ENCODE measurements at places on chromosomes 16 and 17. TPM values are rescaled to one million over a fixed set of nuclear protein-coding genes. Genes with fewer than 3 reads are reported as not detected.
A peak's percentile ranks its signal among the peaks of the same experiment; 100 is the strongest.

DNA sequence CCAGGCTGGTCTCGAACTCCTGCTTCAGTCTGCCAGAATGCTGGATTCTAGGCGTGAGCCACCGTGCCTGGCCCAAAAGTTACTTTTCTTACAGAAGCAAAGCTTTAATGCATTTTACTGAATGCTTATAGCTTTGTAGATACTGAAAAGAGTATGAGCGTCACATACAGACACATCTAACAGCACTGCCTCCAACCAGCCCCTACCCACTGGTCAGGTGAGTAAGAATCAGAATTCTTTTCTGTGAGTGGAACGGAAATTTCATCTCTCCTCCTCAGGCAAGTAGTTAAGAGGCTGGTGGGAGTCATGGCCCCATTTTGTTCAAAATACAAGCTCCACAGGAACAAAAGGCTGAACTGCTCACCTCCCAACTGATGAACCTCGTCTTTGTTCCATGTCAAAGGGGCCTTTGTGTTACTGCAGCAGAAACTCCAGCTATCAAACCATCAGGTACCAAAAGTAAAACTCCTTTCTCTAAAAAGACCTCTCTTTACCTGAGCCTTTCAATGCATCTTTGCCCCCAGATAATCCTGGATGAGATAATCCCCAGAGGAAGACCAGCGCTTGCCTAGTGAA is 92.4 kb upstream of the RPH3AL start:
- H3K4me1 ChIP-seq, result no peaks in the 10 kb centered on the region
- H3K4me3 ChIP-seq, result no peak overlapping the region
- DNase-seq, result no peak
- H3K36me3 ChIP-seq, result peaks cover 8% of the 10 kb centered on the region
- no peaks in the 10 kb centered on the region for H3K27me3 ChIP-seq

DNA sequence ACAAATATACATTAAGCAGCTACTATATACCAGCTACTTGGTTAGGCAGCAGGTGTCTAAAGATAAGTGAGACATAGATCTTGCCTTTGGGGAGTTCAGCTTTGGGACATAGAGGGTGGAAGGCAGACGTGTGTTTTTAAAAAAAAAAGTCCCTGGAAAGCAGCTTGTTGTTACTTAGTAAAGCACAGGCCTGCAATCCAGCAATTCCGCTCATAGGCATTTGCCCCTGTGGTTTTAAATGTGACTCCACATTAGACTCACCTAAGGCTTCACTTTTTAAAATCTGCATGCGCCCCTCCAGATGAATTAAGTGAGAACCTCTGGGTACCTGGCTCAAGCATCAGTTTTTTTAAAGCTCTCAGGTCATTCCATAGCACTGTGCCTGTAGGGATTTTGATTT is 7.2 kb upstream of the MLYCD start:
- no peaks in the 10 kb centered on the region for H3K36me3 ChIP-seq
- no peak overlapping the region for H3K4me3 ChIP-seq
- H3K4me1 ChIP-seq, result no peaks in the 10 kb centered on the region
- H3K27ac ChIP-seq, result no peak overlapping the region

- no peak for DNase-seq
- no peaks in the 10 kb centered on the region for H3K36me3 ChIP-seq
- H3K27ac ChIP-seq, result no peak overlapping the region
- no peaks in the 10 kb centered on the region for H3K4me1 ChIP-seq
- H3K4me3 ChIP-seq, result no peak overlapping the region
These were observed 95.1 kb upstream of the CNTNAP4 start for GRCh38 chr16:76182041-76182635.

The KRTAP4-4 gene
- not detected for total RNA-seq

DNA sequence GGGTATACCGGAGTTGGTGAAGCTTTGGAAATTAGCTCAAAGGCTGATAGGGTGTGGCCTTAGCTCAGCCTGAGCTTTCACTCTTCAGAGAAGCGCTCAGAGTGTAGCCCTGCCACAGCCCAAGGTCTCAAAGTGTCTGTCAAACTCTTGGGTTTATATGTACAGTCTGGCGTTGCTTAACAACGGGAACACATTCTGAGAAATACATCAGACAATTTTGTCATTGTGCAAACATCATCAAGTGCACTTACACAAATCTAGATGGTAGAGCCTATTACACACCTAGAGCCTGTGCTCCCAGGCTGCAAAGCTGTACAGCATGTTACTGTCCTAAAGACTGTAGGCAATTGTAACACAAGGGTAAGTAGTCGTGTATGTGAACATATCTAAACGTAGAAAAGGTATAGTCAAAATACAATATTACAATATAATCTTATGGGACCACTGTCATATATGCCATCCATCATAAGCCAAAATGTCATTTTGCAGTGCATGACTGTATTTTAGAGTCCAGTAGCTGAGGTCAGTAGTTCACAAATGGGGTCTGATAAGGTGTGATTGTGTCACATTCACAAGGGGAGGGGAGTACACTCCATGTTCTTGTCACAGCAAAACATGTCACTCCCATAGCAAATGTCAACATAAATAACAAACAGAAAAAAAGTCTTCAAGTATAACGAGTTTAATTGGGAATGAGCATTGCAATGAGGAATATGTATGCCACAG is 20.6 kb downstream of the CHAD start:
- H3K36me3 ChIP-seq, result no peaks in the 10 kb centered on the region
- H3K27ac ChIP-seq, result no peak overlapping the region
- no peak overlapping the region for H3K4me3 ChIP-seq
- DNase-seq, result no peak
- no peaks in the 10 kb centered on the region for H3K27me3 ChIP-seq
- H3K4me1 ChIP-seq, result no peaks in the 10 kb centered on the region

DNA sequence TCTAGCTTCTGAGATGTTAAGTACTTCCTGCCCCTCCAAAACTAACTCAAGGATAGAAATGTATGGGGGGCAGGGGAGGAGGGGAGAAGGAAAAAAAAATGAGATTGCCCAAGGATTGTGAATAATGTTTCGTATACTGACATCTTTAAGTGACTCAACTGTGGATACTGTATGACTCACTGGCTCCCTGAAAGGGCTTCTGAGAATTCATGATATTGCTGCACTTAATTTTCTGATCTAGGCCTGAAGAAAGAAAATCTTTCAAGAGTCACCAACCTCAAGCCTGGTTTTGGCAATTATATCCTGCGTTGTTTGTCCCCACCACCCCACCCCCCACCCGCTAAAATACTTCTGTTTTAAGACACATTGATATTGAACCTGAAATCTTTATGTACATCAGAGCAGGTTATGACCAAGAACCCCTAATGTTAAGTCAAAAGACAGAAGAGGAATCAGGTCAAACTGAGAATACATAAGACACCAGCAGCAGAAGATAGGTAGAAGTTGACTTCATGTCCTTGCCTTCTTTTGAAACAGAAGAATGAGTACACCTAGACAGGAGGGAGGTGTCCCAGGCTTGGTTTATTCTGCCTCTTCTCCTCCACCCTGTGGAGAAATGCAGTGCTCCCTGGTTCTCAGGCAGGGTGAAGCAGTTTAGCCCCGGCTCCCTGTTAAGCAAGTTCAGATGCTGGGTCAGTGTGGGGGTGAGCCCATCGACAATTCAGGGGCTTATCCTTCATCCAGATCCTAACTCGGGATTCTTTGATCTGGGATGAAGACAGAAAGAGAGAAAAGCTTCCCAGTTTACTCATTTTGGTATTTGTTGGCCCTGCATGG is 3.3 kb upstream of the FBXL20 start:
- H3K4me1 ChIP-seq, result peaks cover 10% of the 10 kb centered on the region
- peaks cover 20% of the 10 kb centered on the region for H3K36me3 ChIP-seq
- peak; percentile 24 for DNase-seq
- H3K4me3 ChIP-seq, result no peak overlapping the region
- H3K27me3 ChIP-seq, result no peaks in the 10 kb centered on the region
- no peak overlapping the region for H3K27ac ChIP-seq

- no peaks in the 10 kb centered on the region for H3K27me3 ChIP-seq
- peaks cover 6% of the 10 kb centered on the region for H3K4me1 ChIP-seq
- no peak overlapping the region for H3K27ac ChIP-seq
- no peak for DNase-seq
These were observed 17.2 kb downstream of the MSI2 start for GRCh38 chr17:57273490-57273889.

The ITGAD gene
- total RNA-seq, result not detected

The HOXB2 gene
- total RNA-seq, result 23.3 TPM

The HOXB9 gene
- 1.1 TPM for total RNA-seq

The APOBR gene
- total RNA-seq, result not detected

- H3K27me3 ChIP-seq, result no peaks in the 10 kb centered on the region
- no peak overlapping the region for H3K27ac ChIP-seq
These were observed 341.1 kb downstream of the PMP22 start for GRCh38 chr17:14923981-14924380.

- peaks cover 5% of the 10 kb centered on the region for H3K4me1 ChIP-seq
- H3K27me3 ChIP-seq, result no peaks in the 10 kb centered on the region
- no peak overlapping the region for H3K27ac ChIP-seq
- DNase-seq, result no peak
These were observed 20.7 kb downstream of the NXN start for GRCh38 chr17:958712-959451.

DNA sequence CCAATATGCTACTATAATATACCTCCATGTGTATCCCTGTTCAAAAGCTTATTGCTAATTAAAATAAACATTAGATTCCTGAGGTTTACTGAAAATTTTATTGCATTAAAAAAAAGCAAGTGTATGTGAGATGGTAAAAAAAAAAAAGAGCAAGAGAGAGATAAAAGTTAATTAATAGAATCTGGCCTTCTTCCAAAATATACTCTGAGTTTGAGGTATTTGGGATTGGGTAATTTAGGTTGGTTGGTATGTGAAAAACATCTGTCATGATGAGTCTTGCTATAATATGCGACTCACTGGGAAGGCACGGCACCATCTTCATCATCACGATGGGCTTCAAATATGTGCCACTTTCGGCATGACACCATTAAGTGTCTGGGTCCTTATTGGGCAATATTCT is 711.1 kb upstream of the SOX9 start:
- no peaks in the 10 kb centered on the region for H3K4me1 ChIP-seq
- H3K36me3 ChIP-seq, result no peaks in the 10 kb centered on the region
- no peak overlapping the region for H3K4me3 ChIP-seq
- no peak overlapping the region for H3K27ac ChIP-seq

All from endothelial cell of umbilical vein (primary cell).